ENCODE measurements at places on chromosomes 12 and 14. TPM values are rescaled to one million over a fixed set of nuclear protein-coding genes. Genes with fewer than 3 reads are reported as not detected.

Gene DGKA
- 14.0 TPM for total RNA-seq

DNA sequence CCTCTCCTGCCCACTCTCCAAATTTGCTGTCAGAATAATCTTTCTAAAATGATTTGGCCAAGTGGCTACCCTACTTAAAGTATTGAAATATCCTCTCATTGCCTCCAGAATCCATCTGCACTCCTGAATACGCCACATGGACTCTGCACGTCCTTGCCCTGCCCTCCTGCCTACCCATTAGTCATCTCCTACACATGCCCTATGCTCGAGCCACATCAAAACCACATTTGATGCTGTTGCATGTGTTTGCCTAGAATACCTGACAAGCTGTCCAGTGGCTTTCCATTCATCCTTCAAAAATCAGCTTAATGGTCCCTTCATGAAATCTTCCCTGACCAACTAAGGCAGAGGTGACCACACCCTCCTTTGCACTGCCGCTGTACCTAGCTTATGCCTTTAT is 17.0 kb downstream of the VCPKMT start:
- DNase-seq, result no peak

DNA sequence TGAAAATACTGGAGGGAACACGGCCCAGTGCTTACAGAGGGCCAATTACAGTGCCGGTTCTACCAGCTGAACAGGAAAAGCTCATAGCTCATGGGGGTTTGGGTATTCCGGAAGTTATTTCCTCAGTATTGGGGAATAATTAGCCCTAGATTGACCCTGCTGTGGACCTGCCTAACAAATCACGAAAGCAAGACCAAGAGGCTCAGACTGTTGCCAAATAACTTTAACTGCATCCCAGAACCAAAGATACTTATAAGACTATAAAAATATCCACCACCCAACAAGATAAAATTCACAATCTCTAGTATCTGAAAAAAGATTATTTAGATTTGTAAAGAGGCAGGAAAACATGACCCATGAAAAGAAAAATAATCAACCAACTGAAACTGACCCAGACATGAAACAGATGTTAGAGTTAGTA is 8.0 kb upstream of the OR5AU1 start:
- DNase-seq, result no peak

DNA sequence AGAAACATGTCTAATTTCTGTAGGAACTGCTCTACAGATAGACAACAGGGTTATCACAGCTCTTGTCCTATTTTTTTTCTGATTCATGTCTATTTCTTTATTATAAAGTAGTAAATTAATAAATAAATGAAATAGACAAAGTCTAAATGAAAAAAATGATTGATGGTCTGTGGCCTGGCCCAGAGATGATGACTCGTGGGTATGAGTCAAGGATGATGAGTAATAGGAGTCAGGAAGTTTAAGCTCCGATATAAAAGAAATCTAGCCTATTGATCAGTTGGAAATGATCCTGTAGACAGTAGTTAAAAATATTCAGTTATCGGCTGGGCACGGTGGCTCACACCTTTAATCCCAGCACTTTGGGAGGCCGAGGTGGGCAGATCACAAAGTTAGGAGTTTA is 90.6 kb upstream of the RTL1 start:
- no peak for DNase-seq

DNA sequence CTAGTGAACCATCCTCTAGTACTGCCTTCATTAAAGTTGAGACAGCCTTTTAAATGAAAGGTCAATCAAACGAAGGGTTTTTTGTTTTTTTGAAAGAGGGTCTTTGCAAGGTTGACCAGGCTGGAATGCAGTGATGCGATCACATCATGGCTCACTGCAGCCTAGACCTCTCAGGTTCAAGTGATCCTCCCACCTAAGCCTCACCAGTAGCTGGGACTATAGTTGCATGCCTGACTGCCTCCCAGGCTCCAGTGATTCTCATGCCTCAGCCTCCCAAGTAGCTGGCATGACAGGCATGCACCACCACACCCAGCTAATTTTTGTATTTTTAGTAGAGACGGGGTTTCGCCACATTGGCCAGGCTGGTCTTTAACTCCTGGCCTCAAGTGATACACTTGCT is 114.6 kb upstream of the SINHCAF start:
- no peak for DNase-seq

Gene IFNG-AS1
- not detected for total RNA-seq

All from cerebellum (tissue), 4 donors.